Aorta (tissue), 5 donors: ENCODE measurements at places on chromosomes 16 and 17.
A peak's percentile ranks its signal among the peaks of the same experiment; 100 is the strongest.

GRCh38 chr16:17212606-17213005, 258.2 kb downstream of the XYLT1 start:
- DNase-seq: no peak

DNA sequence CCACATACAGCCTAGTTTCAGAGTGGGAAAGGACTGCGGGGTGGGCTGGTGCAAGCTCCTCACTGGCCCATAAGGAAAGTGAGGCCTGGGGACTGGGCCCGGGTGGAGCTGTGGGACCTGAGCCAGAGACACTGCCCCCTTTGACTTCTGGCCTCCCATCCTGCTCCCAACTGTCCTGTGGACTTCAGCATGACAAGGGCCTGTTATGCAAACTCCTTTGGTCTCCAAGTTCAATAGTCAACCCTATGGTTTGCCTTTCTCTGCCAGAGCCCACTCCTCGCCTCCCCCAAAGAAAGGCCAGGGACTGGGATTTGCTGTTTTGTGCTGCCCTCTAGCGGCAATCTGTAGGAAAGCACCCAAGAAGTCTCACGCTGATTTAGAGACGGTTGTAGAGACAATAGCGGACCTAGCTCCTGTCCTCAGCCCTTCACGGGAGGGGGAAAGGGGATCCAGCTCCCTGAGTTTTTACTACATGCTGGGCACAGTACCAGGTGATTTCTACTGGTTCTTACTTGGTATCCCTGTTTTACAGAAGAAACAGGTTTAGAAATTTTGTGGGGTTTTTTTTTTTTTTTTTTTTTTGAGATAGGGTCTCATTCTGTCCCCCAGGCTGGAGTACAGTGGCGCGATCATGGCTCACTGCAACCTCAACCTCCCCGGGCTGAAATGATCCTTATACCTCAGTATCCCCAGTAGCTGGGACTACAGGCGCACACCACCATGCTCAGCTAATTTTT, 1.2 kb upstream of the TLCD3B start:
- DNase-seq: no peak

DNA sequence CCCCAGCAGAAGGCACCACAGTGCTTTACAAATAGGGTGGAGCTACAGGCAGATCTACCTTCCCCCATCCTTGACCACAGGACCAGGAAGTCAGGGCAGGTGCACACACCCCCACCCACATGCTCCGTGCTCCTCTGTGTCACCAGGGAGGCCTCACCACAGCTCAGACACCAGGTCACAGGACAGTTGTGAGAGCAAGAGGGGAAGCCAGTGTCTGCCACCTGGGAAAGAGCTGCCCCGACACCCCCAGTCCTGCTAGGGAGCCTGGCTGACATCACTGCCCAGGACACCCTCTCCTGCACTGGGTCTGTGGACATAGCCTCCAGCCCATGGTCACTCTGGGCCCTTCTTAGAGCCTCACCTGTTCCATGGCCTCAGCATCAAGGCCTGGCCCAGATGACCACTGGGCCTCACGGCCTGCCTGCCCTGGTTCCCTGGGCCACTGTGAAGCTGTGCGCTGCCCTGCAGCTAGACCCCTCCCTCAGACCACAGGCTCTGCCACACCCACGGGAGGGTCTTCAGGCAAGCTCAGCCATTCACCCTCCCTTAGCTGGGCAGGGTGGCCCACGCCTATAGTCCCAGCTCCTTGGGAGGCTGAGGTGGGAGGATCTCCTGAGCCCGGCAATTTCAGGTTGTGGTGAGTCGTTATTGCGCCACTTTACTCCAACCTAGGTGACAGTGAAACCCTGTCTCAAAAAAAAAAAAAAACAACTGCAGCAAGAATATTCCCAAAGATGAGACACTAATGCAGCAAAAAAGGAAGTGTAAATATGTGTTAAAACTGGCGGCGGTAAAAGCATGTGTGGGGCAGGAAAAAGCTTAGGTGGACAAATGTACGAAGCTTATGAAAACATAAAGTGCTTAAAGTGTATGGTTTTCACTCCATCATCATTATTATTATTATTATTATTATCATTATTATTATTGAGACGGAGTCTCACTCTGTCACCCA, 14.2 kb downstream of the POLR3K start:
- DNase-seq: peak; percentile 49

GRCh38 chr17:44105941-44106340, 17.5 kb downstream of the HDAC5 start:
- no peak for DNase-seq

GRCh38 chr17:80703142-80703478, 158.5 kb downstream of the RPTOR start:
- DNase-seq: no peak

DNA sequence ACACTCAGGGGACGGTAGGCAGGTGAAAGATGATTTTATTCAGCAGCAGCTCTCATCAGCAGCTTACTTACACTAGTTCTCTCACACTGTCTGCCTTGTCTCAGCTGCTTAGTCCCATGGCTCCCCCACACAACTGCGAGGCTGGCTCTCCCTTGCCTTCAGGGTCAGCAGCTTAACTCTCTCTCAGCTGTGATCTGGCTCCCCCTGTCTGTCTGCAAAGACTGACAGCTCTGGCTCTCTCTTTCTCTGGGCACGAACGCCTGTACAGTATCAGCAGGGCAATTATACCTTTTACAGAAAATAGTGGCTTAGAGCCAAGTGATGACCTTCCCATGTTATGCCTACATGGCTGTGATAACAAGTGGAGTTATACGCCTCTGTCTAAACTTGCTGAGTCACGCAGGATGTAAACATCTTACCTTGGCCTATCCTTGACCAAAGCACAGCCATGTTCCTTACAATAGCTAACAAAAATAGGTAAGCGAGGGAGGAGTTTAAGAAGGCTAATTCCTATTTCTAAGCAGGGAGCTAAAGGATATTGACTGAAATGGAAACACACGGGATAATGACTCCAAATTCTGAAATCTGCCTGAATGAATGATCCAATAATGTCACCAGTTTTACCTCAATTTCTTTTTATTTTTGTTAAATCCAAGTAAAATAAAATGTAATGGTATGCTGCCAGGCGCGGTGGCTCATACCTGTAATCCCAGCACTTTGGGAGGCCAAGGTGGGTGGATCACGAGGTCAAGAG, 1.1 kb upstream of the NDUFAB1 start:
- no peak for DNase-seq

DNA sequence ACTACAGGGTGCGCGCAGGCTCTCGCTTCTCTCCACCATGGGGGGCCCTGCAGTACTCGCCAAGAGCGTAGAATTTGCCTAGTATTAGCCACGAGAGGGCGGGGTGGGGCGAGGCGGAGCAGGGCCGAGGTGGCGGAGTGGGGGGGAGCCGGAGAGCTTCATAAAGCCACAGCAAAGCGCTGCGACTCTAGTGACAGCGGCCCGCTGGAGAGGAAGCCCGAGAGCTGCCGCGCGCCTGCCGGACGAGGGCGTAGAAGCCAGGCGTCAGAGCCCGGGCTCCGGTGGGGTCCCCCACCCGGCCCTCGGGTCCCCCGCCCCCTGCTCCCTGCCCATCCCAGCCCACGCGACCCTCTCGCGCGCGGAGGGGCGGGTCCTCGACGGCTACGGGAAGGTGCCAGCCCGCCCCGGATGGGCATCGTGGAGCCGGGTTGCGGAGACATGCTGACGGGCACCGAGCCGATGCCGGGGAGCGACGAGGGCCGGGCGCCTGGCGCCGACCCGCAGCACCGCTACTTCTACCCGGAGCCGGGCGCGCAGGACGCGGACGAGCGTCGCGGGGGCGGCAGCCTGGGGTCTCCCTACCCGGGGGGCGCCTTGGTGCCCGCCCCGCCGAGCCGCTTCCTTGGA, at the start of gene TBX21:
TSS of gene TBX21 (plus strand) at position 190 of the 627 bp plus-strand sequence. CDS start at position 409, 219 bp downstream.
- peak; percentile 86 for DNase-seq

- no peak for DNase-seq
Observed at GRCh38 chr16:17802571-17802970, 331.8 kb upstream of the XYLT1 start.

DNA sequence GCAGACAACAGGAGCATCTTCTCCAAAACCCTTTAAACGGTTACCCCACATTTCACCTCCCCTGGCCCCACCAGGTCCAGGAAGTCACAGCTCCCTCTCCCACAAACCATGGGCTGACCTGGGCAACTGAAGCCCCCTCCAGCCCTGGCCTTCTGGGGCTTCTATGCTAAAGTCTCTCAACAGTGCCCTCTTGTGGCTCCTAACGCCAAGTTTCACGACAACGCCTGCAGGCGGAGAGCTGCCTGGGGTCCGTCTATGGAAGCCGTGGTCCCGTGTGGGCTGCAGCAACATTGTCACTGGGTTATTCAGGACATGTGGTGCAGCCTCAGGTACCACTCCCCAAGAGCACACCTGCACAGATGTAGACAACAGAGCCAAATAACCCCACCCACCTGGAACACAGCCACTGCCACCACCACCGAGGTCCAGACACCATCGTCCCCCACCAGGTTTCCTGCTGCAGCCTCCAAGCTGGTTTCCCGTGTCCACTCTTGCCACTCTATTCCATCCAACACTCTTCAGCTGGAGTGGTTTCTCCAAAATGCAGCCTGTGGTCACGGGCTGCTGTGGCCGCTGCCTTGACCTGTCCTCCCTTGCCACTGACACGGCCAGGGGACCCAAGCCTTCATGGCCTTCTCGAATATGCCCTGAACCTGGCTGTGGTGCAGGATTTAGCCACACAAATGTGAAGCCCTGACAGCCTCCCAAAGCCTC, 19.1 kb downstream of the C16orf95 start:
- no peak for DNase-seq

- peak; percentile 89 for DNase-seq
Observed at GRCh38 chr16:70703041-70703834, 17.4 kb upstream of the MTSS2 start.

DNA sequence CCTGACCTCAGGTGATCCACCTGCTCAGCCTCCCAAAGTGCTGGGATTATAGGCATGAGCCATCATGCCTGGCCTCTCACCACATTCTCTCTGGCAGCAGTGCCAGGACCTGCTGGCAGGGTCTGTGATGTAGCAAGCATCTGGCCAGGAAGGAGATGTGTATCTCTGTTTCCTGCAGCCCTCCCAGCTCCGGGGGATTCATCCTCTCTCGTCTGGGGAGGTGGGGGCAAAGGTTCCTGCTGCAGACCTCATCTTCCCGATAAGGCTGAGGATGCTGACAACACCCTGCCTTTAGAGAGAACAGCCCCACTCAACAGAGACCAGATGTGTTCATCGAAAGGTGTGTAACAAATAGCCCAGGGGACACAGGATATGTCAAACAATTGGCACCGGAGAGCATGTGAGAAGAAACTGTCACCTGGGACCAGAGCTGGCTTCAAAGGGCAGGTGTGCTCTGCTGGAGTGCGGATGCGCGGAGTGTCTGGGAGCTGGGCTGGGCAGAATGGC, 54.8 kb upstream of the SEC14L1 start:
- no peak for DNase-seq

DNA sequence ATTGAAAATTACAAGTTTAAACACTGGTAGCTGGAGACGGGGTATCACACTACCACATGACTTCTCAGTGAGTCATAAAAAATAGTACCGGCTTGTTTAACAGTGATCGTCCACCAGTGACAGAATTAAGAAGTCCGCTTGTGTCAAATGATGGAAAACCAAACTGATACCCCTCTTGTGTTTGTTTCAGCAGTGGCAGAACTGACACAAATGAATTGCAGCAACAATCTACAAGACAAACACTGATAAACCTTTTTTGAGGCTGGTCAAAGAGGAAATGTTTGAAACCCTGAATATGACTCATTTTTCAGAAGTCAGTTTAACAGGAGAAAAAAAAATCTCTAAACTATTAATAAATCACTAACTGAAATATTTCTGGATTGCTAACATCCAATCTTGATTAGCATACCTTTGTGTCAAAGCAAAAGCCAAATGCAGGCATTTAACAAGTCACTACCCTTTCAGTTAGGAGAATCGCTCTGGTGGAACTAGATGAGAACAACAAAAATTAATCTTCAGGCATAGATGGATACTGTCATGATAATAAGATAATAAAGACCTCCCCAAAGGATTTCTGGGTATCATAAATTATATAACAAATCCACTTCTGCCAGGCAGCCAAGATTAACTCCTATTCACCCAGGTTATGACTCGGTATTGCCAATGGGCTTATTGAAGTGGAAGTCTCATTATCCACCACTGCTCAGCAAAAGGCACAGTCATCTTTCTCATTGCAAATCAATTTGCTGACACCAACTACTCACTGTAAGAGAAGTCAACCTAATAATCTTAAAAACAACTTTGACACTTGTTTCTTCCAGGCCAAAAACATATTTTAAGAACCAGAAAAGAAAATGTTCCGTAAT, 20.8 kb downstream of the DCUN1D3 start:
- DNase-seq: no peak

DNA sequence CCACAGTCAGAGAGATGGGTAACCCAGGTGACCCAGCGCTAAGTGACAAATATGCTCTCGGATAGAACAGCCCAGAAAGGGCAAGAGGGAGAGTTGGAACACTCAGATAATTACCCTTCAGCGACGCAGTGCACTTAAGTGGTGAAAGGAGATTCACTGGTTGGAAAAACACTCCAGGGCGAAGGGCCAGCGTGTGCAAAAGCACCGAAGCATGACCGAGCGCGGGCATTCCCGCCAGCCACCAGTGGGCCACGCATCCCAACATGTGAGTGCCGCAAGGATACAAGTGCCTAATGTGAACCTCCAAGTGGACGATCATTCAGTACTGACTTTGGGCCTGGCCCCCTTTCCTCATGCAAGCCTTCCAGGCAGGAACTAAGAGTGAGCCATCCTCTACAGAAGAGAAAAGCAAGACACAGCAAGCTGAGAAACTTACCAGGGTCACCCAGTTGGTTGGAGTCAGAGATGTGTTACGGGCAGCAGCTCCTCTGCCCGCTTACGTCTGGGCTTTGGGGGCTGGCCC, 258.4 kb downstream of the C16orf95 start:
- no peak for DNase-seq

DNA sequence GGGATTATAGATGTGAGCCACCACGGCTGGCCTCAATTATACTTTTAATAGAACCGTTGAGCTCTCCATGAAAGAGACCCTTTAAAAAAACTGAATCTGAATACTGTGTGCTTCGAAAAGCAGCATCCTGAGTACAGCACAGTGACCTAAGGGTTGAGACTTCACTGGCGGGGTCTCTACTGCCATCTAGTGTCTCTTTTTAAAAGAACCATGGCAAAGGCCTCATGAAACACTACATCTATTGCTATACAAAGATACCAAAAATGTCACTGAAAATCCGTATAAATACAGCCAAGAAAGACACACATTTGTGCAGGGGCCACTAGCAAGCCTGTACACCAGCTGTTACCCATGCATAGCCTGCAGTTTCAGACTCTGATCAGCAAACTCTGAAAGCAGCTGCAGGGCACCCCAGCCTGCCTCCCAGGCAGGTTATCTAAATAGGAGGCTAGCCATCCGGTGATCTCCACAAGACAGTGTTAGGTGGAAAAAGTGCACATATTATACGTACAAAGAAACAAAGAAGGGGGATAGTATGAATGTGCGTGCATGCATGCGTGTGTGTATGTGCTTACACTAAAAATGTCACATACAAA, 35.3 kb downstream of the NPLOC4 start:
- DNase-seq: no peak

- no peak for DNase-seq
Observed at GRCh38 chr16:66542396-66542795, 7.5 kb downstream of the TK2 start.
